ENCODE measurements at places on chromosomes 3 and 15.

DNA sequence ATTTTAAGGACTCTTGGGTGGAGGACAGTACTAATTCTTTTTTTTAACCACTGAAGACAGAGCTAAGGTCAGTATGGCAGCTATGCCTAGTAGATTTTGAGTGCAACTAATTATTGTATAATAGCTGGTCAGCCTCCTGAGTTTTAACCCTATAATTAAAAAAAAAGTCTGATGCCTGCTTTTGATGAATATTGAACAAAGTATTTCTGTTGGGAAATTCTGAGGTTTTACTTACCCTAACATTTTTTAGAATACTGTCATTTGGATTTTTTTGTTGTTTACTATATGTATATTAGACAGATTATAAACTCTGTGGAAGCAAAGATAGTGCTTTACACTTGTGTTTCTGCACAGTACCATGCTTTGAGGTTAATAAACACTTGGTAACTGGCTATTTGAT lies 20.8 kb downstream of the TCF12 start:
- DNase-seq: no peak

DNA sequence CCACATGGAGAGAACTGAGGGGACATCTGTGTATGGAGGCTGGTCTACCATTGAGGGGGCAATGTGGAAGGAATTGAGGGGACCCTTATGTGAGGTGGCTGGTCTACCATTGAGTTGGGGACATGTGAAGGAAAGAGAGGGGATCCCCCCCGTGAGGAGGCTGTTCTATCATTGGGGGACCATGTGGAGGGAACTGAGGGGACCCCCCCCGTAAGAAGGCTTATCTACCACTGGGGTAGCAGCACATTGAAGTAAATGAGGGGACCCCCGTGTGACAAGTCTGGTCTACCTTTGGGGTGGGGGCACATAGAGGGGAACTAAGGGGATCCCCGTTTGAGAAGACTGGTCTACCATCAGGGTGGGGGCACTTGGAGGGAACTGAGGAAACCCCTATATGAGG lies 158.0 kb downstream of the FBLN2 start:
- no peak for DNase-seq

DNA sequence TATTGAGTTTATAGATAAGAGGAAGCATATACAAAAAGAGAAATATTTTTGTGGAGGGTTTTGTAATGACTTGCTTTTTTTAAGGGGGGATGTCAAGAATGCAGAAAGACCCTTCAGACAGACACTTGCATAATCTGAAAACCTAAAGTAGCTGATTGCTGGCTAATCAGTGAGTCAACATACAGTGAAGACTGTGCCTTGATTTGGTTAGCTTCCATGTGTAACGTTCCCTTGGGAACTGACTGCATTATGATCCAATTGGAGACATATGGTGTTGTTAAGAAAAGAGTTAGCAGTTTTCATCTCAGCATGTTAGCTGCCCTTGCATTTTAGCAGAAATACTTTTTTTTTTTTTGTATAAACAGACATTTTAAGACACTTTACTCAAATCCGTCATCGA lies 483.2 kb downstream of the RBMS3 start:
- DNase-seq: no peak

GRCh38 chr15:70817266-70817665 lies 36.7 kb downstream of the LARP6 start:
- no peak for DNase-seq

- DNase-seq: no peak
These were observed 39.2 kb upstream of the POLR2M start for GRCh38 chr15:57667171-57667849.

DNA sequence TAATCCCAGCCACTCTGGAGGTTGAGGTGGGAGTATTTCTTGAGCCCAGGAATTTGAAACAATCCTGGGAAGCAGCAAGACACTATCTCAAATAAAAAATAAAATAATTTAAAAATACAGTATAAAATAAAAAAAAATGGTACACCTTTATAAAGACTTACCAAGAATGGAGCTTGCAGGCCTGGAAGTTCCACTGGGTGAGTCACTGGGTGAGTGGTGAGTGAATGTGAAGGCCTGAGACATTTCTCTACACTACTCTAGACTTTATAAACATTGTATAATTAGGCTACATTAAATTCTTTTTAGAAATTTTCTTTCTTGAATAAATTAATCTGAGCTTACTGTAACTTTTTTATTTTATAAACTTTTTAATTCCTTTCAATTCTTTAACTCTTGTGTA lies 609.1 kb upstream of the BCHE start:
- no peak for DNase-seq

Data from CD4-positive, alpha-beta T cell treated with Interleukin-15 for 1 hour (primary cell).